Stimulated activated CD8-positive, alpha-beta memory T cell treated with anti-CD3 and anti-CD28 coated beads, Interleukin-4, amount 100 ng/mL, for 1 hour (primary cell): ENCODE measurements at places on chromosomes 5 and 9.

GRCh38 chr5:65695896-65696295 is 26.0 kb downstream of the SGTB start:
- no peak for DNase-seq

- no peak for DNase-seq
These were observed 105.6 kb downstream of the NIPBL start for GRCh38 chr5:36982146-36982545.

- no peak for DNase-seq
These were observed 64.5 kb downstream of the STARD4 start for GRCh38 chr5:111447822-111448221.

DNA sequence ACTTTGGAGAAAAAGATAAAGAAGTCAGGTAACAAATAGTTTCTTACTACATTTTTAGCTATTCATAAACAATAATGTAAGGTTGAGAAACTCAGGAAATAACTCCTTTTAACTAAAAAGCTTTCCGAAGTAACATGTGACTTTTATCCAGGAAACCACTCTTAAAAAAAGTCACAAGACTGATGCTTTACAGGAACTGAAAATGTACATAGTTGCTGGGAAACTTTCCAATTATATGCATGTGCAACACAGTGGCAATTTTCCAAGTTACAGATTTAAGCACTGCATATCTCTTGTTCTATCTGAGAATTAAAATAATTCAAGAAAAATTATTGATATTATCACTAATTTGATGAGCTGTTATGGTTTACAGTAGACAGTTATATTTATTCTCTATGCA is 105.2 kb downstream of the CDH10 start:
- DNase-seq: no peak

DNA sequence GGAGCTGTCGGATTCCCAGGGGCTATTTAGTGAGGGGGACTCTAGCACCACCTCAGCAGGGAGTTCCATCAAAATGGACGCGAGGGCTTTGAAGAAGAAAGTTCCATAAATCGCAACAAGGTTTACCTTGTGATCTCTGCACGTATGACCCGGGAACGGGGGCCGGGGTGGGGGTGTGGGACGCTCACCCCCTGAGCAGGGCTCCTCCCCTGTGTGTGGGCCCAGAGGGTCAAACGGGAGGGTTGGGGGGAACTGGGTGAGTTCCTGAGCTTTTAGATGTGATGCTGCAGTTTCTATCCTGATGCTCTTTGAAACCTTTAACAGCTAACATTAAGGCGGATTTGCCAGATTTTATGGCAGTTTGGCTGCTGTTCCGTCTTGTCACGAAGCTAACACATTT is 18.9 kb upstream of the LRRC14B start:
- DNase-seq: no peak

GRCh38 chr5:139747583-139748504 is 47.8 kb upstream of the PSD2 start:
- DNase-seq: no peak

GRCh38 chr5:82850393-82850792 is 226.8 kb downstream of the TMEM167A start:
- DNase-seq: no peak

DNA sequence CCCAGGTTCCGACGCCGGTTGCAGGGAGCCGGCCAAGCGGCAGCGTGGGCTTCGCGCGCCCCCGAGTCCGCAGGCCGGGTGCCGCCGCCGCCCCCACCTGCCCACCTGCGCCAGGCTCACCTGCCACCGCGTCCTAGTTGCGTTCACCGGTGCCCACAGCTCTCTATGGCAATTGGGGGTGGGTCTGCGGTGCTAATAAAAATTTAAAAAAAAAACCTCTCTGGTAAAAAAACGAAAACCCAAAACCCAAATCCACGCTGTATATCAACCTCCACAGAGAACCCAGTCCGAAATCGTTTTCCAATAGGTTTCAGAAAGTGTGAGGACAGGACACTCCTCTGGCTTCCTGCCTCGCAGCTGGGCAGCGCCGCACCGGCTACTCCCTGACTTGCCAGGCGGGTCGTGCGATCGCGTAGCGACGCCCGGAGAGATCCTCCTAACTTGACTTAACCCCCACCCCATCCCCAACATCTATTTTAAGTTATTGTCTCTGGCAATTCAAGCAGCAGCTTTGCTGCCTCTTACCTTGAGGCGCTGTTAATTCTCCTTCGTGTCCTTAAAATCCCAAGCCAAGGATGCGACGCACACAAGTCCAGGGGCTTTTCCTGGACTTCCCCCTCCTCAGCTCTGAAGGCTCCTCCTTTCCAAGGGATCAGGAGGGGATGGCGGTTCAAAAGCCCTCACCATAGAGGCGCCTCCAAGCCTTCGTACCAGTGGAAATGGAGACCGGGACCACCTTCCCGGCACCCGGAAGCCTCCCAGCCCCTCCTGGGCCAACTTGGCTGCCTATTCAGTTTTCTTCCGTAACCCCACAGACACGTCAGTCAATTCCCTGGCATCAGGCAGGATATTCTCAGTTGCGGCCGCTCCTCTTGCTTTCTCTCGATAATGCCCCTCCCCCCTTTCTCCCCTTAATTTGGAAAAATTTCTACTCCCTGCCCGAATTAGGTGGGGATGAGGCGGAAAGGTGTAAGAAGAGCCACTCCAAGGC is 1639.4 kb upstream of the C9orf72 start:
- no peak for DNase-seq

DNA sequence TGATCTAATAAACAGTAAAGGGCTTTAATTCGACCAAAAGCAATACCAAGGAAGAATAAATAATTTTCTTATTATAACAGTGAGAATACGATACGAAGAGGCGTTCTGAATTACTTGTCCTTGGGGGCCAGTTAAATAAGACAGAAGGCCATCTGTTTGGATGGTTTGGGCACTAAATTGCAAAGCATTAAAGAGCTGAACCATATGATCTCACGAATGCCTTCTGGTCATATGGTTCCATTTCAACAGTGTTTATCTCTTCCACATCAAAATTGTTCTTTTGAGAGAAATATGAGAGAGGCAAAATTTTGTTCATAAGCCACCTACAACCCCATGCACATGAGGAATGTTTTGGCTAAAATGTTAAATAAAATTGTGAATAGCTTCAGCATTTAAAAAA is 605.4 kb downstream of the PTPRD start:
- DNase-seq: no peak

- DNase-seq: no peak
These were observed 180.4 kb downstream of the PRR16 start for GRCh38 chr5:120644516-120644915.

GRCh38 chr5:172642486-172642885 is 1.4 kb downstream of the NEURL1B start:
- no peak for DNase-seq

GRCh38 chr5:57718155-57718554 is 235.5 kb upstream of the ACTBL2 start:
- DNase-seq: no peak

GRCh38 chr9:131220485-131220884 is 55.8 kb downstream of the FAM78A start:
- DNase-seq: no peak

DNA sequence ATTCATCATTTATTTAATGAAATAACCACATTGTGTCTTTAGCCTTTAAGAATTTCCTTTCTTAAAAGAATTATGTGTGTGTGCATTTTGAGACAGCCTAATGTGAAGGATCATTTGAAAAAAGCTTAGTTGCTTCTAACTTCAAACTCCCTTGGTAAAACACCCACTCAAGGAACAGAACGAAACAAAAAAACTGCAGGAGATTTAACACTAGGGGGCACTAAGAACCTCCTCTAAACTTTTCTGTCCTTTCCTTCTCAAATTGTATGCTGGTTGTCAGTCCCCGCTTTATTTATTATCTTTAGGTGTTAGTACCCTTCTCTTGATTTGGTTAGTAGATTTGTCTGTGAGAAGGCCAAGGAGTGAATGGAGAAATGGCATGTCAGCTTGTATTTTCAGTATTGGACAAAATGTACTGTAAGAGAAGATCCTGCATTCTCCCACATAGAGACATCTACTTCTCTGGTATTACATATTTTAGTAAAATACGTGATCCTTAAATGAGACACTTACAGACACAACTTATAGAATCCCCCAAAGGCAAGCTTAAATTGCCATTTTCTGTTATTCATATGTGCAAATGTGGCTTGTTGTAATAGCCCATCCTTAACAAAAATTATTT is 229.7 kb downstream of the MRPS30 start:
- no peak for DNase-seq
